ENCODE measurements at places on chromosomes 12 and 14.

DNA sequence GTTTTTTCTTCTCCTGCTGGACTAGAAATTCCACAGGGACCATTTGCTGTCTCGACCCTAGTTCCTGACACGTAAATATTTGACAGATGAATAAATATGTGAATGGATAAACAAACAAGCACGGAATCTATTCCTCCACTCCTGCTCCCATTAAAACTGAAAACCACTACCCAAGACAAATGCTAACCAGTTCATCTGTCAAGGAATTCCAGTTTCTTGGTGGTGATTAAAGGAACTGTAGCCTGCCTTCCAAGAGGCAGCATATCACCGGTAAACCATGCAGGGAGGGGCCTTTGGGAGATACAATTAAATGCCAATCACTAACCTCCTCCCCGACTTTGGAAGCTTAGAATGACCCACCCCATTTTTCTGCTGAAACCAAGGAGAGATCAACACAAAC, 95.4 kb downstream of the TTC7B start:
- no peak for DNase-seq

DNA sequence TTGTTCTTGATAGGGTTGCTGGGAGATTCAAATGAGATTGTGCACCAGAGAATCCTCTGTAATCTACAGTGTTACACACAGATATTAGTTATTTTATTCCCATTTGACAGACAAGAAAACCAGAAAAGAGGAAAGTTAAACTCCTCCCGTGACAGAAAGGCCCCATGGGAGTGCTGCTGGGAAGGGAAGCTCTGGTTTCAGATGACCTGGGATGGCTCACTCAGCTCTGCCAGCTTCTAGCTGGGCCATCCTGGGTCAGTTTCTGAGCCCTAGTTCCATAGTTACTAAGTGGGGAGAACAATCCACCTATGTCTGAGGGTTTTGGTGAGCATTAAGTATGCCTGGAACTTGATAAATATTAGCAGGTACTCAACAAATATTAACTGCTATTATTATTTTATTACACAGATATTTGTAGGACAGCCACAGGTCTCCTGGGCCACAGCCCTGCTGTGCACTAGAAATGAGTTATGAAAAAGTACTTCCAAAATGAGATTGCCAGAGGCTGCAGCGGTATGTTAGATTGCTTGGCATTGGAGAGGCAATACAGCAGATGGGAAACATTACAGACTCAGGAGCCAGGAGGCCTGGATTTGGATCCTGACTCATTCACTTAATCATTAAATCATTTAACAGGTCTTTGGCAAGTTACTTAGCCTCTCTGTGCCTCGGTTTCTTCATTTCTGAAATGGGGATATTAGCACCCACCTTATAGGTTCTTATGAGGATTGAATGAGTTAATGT, 47.1 kb upstream of the STON2 start:
- DNase-seq, result no peak

DNA sequence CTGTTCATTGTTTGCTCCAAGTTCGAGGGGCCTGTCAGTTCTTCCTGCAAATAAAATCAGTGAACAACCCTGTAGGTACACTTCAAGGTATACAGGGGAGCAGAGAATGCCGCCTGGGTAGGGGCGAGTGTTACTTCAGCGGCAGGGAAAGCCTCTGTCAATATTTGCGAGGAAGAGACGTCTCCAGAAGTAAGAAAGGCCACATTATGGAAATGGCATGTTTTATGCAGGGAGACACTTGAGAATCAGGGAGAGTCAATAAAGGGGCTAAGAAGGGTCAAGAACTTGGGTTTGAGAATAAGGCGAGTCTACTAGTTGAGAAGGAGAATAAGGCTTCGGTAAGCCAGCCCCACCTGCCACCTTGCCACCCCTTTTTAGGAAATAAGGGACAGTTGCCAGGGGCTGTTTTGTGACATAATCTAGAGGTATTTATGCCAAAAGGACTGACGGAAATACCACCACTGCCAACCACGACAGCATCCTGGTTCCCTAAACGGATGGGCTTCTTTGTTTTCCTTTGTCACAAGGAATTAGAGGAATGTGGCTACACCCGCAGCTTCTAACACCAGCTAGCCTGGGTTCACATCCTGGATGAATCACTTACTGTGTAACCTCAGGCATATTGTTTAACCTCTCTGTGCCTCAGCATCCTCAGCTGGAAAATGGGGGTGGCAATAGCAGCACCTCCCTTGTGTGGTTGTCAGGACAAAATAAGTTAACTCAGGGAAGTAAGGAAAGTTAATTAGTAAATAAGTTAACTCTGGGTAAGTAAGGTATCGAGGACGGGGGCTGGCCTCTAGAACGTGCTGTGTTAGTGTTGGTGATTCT, 67.7 kb downstream of the EID3 start:
- DNase-seq, result no peak

DNA sequence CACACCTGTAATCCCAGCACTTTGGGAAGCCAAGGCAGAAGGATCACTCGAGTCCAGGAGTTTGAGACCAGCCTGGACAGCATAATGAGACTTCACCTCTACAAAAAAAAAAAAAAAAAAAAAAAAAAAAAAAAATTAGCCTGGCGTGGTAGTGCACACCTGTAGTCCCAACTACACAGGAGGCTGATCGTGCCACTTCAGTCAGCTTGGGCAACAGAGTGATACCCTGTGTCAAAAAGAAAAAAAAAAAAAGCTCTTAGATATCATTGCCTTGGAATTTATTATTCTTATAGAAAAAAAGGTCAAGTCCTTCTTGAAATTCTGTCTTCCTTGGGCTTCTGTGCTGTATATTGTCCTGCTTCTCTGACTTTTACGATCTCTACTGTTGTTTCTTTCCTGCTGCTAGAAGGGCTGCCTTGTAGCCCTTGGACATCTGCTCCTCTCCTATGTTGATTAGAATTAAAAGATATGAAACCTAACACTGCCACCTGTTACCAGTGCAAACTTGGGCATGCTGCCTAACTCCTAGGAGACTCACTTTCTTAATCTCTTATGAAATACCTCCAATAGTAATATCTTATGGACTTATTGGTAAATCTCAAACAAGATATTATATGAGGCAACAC, 5.7 kb downstream of the TMEM19 start:
- no peak for DNase-seq

GRCh38 chr12:78641837-78642423, 222.6 kb upstream of the SYT1 start:
- no peak for DNase-seq

DNA sequence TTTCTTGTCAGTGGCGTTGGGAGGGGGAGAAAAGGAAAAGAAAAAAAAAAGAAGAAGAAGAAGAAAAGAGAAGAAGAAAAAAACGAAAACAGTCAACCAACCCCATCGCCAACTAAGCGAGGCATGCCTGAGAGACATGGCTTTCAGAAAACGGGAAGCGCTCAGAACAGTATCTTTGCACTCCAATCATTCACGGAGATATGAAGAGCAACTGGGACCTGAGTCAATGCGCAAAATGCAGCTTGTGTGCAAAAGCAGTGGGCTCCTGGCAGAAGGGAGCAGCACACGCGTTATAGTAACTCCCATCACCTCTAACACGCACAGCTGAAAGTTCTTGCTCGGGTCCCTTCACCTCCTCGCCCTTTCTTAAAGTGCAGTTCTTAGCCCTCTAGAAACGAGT, 1.9 kb downstream of the ASCL1 start:
- DNase-seq, result no peak

Data from neuronal stem cell (in vitro differentiated cells).